Spinal cord (tissue), 10 donors: ENCODE measurements at places on chromosomes 3 and 15.

- H3K4me1 ChIP-seq = no peaks in the 10 kb centered on the region
- H3K36me3 ChIP-seq = no peaks in the 10 kb centered on the region
- H3K27ac ChIP-seq = no peak overlapping the region
- no peaks in the 10 kb centered on the region for H3K27me3 ChIP-seq
- DNase-seq = no peak
These were observed 62.8 kb downstream of the GLCE start for GRCh38 chr15:69223083-69223813.

DNA sequence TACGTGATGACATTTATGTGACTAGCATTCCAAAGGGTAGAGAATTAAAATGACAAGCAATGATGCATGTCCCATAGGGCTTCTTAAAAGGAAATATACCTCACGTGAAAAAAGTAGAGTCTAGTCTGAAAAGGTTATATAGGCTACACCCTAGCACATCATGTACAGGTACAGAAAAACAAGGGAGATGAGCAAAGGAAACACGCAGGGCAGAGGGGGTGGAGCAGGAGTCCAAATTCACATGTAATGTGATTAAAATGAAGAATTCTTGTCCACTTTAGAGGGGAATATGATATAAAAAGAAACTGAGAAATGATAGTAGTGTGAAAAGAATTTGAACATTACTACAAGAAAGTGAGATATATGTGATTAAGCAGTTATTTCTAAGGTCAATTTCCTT is 59.4 kb downstream of the HACD2 start:
- DNase-seq = no peak
- no peaks in the 10 kb centered on the region for H3K4me1 ChIP-seq
- H3K36me3 ChIP-seq = peaks cover 4% of the 10 kb centered on the region
- H3K4me3 ChIP-seq = no peak overlapping the region

DNA sequence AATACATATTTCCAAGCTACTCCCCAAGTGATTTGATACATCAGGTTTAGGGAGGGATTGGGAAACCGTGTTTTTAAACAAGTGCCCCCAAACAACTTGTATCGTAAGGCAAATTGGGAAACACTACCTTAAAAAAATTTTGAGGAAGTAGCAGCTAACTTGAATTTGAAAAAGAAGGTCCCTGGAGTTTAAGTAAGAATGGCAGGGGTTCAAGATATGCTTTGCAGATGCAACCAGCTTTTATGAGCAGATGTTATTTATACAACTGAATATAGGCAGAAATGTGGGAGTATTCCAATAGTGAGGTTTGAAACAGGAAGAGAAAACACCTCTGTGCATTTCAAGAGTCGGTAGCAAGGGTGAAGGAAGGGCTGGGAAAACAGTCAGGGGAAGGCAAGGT is 139.6 kb downstream of the IL20RB start:
- H3K4me3 ChIP-seq = no peak overlapping the region
- H3K4me1 ChIP-seq = no peaks in the 10 kb centered on the region
- no peaks in the 10 kb centered on the region for H3K27me3 ChIP-seq
- DNase-seq = no peak

- no peaks in the 10 kb centered on the region for H3K27me3 ChIP-seq
- no peak overlapping the region for H3K27ac ChIP-seq
- no peaks in the 10 kb centered on the region for H3K36me3 ChIP-seq
- no peak overlapping the region for H3K4me3 ChIP-seq
These were observed 10.3 kb downstream of the CCDC54 start for GRCh38 chr3:107387555-107387954.

DNA sequence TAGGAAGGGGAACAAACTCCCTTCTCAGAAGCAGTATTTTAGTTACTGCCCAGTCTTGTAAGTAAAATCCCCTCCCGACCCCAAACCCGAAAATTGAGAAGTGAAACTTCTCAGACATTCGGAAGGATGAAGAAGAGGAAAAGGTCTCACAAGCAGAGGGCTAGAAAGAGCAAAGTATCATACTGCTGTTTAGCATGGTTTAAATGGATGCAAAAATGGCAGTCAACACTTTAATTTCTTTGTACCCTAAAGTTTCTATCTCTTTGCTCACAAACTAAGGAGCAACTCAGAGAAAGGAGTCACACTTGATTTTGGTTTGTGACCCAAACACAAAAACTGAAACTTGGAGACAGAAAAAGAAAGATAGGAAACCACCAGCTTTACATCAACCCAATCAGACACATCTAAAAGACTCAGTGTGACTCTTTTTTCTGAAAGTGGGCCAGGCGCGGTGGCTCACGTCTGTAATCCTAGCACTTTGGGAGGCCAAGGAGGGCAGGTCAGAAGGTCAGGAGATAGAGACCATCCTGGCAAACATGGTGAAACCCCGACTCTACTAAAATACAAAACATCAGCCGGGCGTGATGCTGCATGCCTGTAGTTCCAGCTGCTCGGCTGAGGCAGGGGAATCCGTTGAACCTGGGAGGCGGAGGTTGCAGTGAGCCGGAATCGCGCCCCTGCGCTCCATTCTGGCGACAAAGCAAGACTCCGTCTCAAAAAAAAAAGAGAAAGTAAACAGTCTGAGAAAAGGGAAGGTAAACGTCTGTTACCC is 63.2 kb upstream of the ATP11B start:
- H3K4me1 ChIP-seq = peaks cover 10% of the 10 kb centered on the region
- H3K36me3 ChIP-seq = no peaks in the 10 kb centered on the region
- no peak overlapping the region for H3K27ac ChIP-seq
- no peaks in the 10 kb centered on the region for H3K27me3 ChIP-seq

- H3K27me3 ChIP-seq = no peaks in the 10 kb centered on the region
- H3K27ac ChIP-seq = no peak overlapping the region
- H3K4me3 ChIP-seq = no peak overlapping the region
- H3K4me1 ChIP-seq = no peaks in the 10 kb centered on the region
- no peak for DNase-seq
These were observed 84.0 kb downstream of the FILIP1L start for GRCh38 chr3:100030346-100030745.

DNA sequence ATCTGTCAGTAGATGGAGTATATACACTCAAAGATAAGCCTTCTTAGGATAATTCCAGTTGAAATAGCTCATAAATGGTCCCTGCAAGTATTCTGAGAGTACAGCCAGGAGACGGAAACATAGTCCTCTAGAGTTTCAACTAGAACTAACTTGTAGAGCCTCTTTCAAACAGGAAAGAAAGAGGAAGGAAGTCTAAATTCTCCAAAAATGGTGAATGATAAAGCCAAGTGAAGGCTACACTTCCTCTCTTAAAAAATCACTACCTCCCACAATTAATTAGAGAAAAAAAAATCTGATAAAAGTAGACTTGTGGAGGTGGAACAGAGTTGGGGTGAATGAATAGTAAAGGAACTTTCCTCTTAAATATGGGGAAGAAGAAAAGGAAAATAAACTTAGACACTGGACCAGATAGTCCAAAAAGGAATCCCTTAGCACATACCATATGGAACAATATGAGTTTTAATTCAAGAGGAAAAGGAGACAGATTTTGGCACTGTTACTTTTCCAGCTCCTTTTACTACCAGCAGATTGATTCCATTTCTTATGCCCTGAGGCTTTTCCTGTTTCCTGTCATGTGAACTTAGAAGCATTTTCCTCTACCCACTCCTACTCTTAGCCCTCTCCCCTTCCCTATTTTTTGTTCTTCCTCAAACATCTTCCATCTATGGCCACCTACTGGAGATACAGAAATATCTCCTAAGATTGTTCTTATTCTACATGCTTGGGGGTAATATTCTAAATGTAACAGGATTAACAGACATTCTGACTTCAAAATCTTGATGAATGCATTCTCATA is 207.6 kb downstream of the CHST2 start:
- H3K27me3 ChIP-seq = no peaks in the 10 kb centered on the region
- H3K4me1 ChIP-seq = peaks cover 9% of the 10 kb centered on the region
- no peak for DNase-seq

DNA sequence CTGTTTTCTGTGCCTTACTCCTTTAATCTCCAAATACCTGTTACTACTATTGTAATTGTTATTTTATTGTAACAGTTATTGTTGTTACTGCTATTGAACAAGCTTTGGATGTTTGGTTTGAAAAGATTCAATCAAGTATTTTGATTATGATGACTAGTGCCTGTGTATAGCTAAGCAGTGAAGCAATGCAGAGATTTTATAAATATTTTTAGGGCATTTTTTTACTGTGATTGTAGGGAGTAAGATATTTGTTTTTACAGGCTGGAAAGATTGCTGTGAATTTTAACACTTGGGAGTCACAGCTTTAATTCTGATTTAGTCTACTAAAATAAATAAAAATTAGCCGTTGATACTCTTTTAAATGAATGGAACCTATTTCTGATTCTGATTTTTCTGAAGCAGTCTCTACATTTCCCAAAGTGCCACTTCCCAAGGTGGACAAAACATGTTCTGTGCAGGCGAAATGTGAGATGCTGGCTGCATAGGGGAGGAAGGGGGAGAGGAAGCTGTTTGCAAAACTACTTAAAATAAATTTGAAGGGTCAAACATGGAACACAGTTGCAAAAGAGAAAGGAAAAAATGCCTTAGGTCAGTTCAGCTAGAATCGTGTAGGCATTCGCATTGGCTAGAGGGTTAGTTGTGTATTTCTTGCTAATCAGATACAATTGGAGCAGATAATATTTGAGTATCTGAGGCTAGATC is 25.7 kb downstream of the EEFSEC start:
- peak overlapping the region; percentile 43 for H3K27ac ChIP-seq
- no peaks in the 10 kb centered on the region for H3K27me3 ChIP-seq
- H3K4me1 ChIP-seq = peaks cover 17% of the 10 kb centered on the region
- no peaks in the 10 kb centered on the region for H3K36me3 ChIP-seq
- no peak overlapping the region for H3K4me3 ChIP-seq

- H3K27ac ChIP-seq = no peak overlapping the region
- no peak overlapping the region for H3K4me3 ChIP-seq
These were observed 52.0 kb downstream of the PLCL2 start for GRCh38 chr3:16936676-16937230.

GRCh38 chr15:69067296-69067695 is 52.8 kb downstream of the NOX5 start:
- no peaks in the 10 kb centered on the region for H3K27me3 ChIP-seq
- no peaks in the 10 kb centered on the region for H3K4me1 ChIP-seq
- no peak overlapping the region for H3K27ac ChIP-seq
- DNase-seq = no peak

GRCh38 chr3:57756528-57757401 is 656 bp downstream of the SLMAP start:
- peak; percentile 22 for DNase-seq
- H3K4me1 ChIP-seq = peaks cover 10% of the 10 kb centered on the region
- peak overlapping the region; percentile 81 for H3K27ac ChIP-seq
- peak overlapping the region; percentile 90 for H3K4me3 ChIP-seq

DNA sequence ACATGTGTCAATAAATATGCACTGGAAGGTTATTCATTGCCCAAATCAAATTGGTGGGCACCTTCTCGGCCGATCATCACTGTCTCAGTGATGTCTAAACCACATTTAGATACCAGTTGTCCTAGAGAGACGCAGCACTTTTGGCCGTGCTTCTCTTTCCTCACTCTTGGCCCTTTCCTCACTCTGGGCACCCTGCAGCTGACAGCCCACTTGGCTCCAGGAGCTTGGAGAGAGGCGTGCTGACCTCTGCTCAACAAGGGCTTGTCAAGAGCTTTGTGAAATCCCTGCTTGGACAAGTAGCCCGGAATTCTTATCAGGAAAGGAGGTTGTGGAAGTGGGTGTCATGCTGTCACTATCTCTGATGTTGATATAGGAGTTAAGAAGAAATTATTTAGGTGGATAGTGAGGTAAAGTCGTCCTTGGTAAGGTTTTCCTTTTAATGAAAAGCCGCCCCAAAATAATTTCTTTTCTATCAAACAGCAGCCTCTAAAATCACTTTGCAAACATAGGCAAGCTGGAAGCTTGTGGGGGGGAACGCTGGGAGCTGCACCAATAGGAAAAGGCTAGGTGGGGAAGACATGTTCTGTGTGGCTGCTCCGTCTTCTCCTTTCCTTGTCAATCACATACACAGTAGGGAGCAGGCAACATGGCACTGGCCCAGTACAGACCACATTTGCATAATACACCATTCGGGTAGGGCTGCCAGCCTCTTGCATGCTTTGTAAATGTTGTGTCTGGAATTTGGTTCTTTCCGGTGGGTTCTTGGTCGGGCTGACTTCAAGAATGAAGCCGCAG is 126.8 kb upstream of the UBE3A start:
- H3K36me3 ChIP-seq = no peaks in the 10 kb centered on the region
- peaks cover 14% of the 10 kb centered on the region for H3K4me1 ChIP-seq
- no peaks in the 10 kb centered on the region for H3K27me3 ChIP-seq
- DNase-seq = no peak
- H3K27ac ChIP-seq = no peak overlapping the region

- H3K27me3 ChIP-seq = no peaks in the 10 kb centered on the region
- no peaks in the 10 kb centered on the region for H3K4me1 ChIP-seq
These were observed 23.3 kb upstream of the SENP7 start for GRCh38 chr3:101536266-101536665.

GRCh38 chr3:194298331-194299227 is 52.5 kb downstream of the CPN2 start:
- no peak overlapping the region for H3K4me3 ChIP-seq
- peak overlapping the region; percentile 48 for H3K27ac ChIP-seq
- H3K36me3 ChIP-seq = no peaks in the 10 kb centered on the region
- peaks cover 27% of the 10 kb centered on the region for H3K4me1 ChIP-seq
- no peak for DNase-seq

DNA sequence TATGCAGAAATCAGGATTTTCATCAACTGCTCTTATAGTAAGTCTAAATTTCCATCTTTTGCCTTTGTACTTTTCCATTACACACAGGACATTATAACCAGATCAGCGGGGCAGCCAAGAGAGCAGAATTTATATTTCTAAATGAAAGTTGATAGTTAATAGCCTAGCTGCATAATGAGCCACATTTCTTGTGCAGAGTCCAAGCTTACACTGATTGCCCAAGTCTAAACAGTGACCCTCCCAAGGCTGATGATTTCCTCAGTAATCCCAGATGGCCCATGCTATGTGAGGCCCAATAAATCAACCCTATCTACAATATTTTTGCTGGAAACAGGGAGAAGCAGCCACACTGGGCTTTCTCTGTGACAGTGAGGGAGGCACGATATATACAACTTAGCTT is 475.8 kb upstream of the KCNMB2 start:
- H3K4me3 ChIP-seq = no peak overlapping the region
- no peaks in the 10 kb centered on the region for H3K27me3 ChIP-seq
- no peak overlapping the region for H3K27ac ChIP-seq
- H3K36me3 ChIP-seq = no peaks in the 10 kb centered on the region

DNA sequence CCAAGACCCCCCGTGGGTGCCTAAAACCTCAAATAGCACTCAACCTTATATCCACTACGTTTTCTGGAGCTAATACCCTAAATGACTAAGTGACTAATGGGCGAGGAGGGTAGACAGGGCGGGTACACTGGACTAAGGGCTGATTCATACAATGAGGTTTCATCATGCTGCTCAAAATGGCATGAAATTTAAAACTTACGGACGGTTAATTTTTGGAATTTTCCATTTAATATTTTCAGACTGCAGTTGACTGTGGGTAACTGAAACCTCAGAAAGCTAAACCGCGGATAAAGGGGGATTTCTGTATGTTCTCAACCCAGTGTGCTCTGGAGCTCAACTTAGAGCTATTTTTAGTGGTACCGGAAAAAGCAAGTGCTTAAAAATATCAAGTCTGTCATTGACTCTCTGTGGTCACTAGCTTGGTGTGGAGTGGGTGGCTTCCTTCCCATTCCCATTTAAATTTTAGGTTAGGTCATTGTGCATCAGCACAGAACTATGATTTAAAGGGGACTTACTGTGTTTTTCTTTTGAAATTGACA is 72.9 kb downstream of the LRRC28 start:
- no peak overlapping the region for H3K27ac ChIP-seq
- H3K4me1 ChIP-seq = no peaks in the 10 kb centered on the region
- no peaks in the 10 kb centered on the region for H3K27me3 ChIP-seq
- DNase-seq = no peak
